ENCODE measurements at places on chromosomes 7 and 10. TPM values are rescaled to one million over a fixed set of nuclear protein-coding genes. Genes with fewer than 3 reads are reported as not detected.
A peak's percentile ranks its signal among the peaks of the same experiment; 100 is the strongest.

DNA sequence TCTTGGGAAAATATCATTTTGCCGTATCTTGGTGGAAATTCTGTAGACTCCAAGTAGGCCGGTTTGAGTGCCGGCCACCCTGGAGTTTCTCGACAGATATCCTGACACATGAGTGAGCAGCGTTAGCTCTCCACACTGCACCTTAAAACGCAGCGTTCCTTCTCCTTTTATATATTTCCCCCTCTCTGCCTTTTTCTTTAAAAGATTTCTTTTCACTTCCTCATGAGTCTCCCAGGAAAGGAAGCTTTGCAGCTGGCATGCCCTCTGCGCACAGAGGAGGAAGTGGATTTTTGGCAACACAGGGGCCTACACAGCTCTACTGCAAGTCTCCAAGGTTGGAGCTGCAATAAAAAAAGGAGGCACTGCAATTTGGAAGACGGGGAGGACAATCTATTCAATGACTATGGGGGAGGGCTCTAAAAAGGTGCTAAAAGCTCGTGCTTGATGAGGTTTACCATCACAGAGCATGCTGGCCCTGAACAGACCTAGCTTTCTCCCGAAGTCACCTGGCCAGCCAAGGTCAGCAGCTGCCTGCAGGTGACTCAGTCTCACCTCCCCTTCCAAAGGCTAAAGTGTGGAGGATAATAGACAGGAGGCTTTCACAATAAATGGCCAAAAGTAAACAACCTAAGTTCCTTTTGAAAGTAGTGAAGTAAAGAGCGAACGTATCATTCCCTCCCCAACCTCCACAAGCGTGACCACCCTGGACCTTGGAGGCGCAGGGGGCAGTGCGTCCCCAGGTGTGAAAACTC is 252.8 kb downstream of the ZMYND11 start:
- DNase-seq = no peak

- no peak for DNase-seq
Observed at GRCh38 chr7:151181011-151181431, 6.0 kb downstream of the ASB10 start.

DNA sequence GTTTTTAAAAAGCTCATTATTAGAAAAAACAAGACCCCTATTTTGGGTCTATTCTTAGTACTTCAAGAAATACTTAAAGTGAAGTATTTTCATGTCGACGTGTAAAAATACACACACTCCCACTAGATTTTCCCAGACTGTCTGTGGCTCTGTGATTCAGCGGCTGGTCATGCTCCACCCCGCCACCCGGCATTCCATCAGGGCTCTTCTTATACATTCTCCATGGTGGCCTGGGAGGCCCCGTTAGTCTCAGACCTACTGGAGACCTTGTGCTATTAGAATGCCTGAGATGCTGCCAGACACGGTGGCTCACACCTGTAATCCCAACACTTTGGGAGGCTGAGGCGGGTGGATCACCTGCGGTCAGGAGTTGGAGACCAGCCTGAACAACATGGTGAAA is 13.1 kb downstream of the TECPR1 start:
- DNase-seq = no peak

DNA sequence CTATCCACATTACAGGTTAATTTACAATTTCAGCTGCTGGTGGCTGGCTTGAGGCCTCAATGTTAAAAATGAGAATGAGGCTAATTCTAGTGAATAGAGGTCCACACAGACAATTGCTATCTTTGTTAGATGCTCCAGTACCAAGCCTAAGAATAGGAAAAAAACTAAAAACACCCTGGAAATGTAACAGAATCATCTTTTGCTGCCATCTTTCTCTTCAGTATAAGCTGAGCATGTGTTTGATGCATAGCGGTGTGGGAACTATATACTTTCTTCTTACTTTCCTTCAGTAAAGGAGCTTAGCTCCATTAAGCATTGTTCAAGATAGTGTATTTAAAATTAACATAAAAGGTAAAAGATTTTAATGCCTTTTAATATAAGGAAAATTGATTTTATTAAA is 5.6 kb downstream of the TMEM229A start:
- no peak for DNase-seq

DNA sequence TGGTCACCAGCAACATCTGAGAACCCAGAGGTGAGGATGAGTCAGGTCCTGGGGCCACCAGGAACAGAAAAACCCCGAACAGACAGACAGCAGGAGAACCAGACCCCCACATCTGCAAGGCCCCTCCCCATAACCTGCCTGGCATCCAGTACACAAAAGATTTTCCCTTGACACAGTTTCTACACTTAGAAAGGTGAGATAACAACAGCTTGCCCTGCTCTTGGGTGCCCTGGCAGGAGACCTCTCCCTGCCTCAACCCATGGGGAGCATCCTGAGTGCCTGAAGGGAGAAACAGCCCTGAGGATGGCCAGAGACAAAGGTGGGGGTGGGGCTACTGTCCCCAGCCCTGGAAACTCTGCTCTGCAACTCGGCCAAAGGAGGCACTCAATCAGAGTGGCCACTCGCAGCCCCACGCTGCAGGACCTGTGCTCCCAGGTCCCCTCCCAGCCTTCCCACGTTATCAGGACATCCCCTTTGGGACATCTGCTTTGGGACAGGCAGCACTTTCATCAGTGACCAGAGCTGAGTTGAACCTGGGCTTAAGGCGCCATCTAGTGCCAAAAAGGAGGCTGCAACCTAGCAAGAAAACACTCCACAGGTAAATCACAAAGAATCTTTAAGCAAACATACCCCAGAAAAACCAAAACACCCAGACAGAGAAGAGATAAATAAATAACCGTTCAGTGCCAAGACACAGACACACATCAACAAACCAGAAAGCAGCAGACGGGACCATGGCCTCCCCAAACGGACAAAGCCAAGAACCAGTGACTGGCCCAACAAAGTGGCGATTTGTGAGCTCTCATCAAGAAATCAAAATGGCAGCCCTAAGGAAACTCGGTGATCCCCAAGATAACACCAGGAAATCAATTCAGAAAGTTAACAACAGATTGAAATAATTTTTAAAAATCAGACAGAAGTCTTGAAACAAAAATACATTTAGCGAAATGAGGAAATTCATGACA is 233.7 kb downstream of the PTPRN2 start:
- no peak for DNase-seq

DNA sequence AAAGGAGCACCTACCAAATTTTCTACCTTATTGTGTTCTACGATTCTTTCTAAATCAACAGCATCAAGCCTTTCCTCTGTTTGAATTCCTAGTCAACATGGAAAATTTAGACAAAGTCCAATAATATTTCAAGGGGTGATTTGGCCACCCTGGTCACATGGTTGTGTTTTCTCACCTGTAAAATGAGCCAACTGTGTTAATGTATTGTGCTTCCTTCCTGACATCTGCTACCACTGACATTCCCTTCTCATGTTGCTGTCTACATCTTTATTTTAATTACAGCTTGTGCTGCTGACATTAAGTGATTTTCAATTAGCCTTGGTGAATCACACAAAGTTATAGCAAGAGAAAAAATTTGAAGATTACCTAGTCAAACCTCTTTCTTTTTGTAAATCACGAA is 83.0 kb upstream of the NPSR1 start:
- no peak for DNase-seq

DNA sequence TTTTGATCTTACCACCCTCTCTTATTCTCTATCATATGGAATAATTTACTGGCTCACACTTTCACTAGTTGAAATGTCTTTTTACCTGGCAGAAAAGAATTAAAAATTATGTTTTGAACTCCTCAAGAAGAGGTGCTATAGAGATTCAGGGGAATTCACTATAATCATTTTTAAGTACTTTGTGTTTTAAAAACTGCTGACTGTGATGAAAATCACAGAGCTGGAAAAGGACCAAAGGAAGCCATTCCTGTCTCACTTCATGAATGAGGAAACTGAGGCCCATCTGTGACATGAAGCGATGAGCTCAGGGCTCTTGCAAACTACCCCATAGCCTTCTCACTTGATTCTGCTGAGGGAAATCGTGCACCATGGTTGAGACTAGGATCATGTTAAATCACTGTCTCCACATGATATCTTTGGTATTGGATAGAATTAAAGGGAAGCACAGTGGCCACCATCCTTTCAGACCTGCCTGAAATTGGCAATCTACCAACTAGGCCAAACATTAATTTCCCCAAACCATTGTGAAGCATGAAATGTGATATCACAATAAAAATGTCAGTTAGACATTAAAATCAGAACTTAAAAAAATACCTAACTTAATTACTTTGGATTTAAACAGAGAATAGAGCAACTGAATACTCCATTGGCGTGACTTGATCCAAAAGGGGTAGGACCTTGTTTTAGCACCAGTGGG is 141.0 kb downstream of the FZD1 start:
- DNase-seq = no peak

- no peak for DNase-seq
Observed at GRCh38 chr10:95729323-95730055, 26.5 kb upstream of the ENTPD1 start.

DNA sequence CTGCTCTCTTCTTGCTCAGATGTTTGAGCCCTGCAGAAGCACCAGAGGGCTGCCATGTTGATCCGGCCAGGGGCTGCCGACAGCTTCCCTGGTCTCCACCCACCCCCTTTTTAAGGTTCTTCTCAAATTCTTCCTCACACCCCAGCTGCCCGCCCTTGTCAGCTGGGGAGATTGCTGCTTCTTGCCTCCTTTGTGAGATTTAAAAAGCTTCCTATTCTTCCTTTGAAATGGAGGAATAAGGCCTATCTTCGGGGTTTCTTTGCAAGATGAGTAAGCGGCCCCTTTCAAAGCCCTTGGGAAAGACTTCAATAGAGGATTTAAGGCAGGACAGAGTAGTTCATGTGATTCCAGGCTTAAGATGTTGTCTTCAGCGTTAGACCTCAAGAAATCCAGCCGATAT is 211.9 kb upstream of the SHH start:
- no peak for DNase-seq

DNA sequence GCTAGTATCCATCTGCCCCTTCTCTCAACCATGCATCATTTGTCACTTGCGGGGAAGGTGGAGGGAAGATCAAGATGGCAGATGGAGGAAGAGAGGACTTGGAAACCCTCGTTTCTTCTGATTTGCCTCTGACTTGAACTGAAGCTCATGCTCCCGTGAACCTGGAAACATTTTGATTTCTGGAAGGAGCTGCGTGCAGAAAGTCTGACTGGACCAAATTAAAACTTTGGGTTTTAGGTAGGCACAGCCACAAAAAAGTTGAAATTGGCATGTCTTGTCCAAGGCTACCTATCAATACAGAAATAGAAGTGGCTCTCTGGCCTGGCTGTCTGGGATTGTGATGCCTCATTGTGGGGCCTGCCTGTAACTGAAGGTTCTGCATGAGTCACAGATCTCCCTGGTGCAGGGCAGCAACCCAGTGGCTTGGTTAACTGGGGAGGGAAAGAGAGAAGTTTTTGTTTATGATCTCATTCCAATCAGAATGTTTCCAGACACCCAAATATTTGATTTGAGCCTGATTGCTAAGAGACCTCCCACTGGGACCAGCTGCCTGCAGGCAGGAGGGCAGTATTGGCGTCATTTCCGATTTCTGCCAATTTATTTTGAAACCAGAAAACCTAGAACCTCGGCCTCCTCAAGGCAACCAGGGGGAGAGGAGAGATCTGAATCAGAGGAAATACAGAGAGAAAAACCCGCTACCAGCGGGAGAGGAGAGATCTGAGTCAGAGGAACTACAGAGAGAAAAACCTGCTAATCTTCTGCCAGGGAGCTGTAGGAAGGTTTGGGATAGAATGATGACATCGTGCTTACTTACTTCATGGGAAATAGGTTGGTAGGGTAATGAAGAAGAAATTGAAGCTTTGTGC is 363.6 kb downstream of the ANKRD30A start:
- no peak for DNase-seq

- DNase-seq = peak; percentile 84
Observed at GRCh38 chr7:151087245-151088018, 1.2 kb downstream of the AGAP3 start.

- no peak for DNase-seq
Observed at GRCh38 chr10:72886621-72887020, 6.9 kb upstream of the OIT3 start.

- peak; percentile 83 for DNase-seq
Observed at GRCh38 chr7:99616359-99617191, at the start of gene ZSCAN25. TSS of gene ZSCAN25 (plus strand) at chr7:99616946. CDS start at chr7:99619607, 2,661 bp downstream.

- no peak for DNase-seq
Observed at GRCh38 chr7:131068604-131069021, 259.1 kb upstream of the MKLN1 start.

DNA sequence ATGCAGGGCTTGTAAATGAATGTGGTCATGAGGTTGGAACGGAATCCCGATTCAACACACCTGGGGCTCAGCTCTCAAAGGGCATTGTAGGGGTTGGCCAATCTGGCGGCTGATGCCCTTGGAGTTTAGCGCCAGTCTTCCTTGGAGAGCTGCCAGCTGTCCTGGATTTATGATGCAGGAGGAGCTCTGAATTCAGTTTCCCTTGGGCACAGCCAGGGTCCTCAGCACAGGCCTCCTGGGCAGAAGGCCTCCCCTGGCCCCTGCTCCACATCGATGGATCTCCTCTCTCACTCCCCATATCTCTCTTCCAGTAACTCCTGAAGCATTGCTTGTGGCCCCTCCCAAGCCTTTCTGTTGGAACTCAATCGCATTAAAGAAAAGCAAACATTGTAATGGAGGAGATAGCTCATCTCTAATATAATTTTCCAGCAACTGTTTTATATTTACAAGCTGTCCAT is 985 bp upstream of the CYTH3 start:
- no peak for DNase-seq

GRCh38 chr7:22549051-22549450 is 49.1 kb upstream of the STEAP1B start:
- DNase-seq = no peak

- DNase-seq = no peak
Observed at GRCh38 chr7:22333680-22334141, 23.2 kb downstream of the RAPGEF5 start.

DNA sequence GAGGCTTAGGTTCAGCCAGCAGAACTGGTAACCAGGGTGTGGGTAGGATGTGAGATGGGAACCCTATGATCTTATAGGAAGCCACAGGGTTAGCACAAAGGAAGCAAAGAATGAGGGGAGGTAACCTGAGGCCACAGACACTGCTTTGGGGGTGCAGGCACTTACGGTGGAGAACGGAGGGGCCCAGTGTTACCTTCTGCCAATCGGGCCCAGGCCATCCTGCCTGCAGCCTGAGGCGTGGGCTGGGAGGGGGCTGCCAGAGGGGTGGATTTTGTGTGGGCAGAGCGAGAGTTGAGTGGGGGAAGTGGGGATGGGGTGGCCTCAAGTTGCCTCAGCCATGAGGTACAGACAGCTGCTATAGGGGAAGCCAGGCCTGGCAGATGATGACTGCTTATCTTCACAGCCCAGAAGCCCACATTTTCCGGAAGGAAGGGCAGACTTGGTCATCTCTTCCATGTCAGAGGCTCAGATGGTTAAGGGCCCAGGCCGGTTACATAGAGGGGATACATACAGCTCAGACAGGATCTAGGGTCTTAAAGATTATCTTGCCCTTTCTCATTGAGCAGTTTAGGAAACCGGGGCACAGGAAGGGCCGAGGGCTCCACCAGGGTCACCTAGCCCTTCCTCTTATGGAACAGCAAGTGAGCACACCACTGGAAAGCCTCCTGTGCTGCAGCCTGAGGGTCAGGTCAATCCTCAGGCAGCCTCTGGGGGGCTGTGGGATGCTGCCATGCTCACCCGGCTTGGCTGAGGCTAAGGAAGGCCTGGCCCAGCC is 24.4 kb upstream of the VSIR start:
- no peak for DNase-seq

OR2A7 gene
- not detected for total RNA-seq

C10orf67 gene
- 0.41 TPM for total RNA-seq

LEP gene
- total RNA-seq = not detected

STAMBPL1 gene
- total RNA-seq = 8.6 TPM

NPTX2 gene
- total RNA-seq = 6.5 TPM

ANKRD61 gene
- under 0.01 TPM for total RNA-seq

SPDYE1 gene
- total RNA-seq = not detected

CRCP gene
- total RNA-seq = 62.4 TPM

Data from frontal cortex (tissue), 4 donors.